ENCODE measurements at places on chromosomes 13 and 19.

DNA sequence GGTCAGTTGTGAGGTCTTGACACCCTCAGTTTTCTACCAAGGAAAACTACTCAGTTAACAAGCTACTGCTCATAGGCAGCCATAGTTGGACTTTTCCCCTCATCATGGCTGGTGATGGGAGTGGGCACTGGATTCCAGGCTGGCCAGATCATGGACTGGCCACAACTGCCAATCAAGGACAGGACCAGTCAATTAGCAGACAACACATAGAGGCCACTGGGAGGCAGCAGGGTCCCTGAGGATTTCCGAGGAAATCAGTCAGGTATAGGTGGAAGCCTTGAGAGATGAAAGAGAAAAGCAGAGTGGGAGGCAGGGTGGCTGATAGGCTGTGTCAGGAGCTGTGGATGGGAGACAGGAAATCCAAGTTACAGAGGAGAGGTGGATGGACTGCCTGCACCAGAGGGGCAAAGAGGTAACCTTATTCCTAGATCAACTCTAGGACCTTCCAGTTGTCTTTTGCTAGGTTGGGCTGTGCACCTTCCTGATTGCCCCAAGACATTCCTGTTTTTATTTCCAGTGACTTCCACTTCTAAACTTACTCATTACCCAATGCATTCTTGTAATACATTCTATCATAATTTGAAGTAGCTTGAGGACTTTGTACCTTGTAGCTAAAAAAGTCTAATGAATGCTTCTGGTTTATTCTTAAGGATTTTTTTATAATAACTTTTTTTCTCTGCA lies 361.8 kb downstream of the KCNRG start:
- DNase-seq = no peak

DNA sequence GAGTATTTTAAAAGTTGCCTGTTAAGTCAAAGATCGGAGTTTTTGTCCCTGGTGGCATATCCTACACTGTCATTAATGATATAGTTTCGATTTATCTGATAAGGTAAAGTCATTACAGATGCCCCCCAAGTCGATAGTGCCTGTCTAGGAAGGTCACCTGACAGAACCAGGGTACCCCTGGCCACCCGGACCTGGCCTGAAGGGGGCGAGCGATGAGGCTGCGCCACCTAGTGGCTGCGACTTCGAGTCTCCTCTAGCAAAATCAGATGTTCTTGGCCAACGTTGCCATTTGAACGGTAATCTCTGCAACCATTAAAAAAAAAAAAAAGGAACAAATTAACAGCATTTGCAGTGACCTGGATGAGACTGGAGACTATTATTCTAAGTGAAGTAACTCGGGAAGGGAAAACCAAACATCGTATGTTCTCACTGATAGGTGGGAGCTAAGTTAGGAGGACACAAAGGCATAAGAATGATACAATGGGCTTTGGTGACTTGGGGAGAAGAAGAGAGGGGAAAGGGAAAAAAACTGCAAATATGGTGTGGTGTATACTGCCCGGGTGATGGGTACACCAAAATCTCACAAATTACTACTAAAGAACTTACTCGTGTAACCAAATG lies 565.1 kb downstream of the LIG4 start:
- DNase-seq = no peak

- no peak for DNase-seq
Measured at GRCh38 chr19:6393983-6394412, 1.0 kb upstream of the GTF2F1 start.

- DNase-seq = no peak
Measured at GRCh38 chr13:97577026-97577425, 143.1 kb downstream of the RAP2A start.

GRCh38 chr13:66543780-66544179 lies 686.4 kb downstream of the PCDH9 start:
- no peak for DNase-seq

- no peak for DNase-seq
Measured at GRCh38 chr19:48844472-48844871, 8.2 kb upstream of the HSD17B14 start.

DNA sequence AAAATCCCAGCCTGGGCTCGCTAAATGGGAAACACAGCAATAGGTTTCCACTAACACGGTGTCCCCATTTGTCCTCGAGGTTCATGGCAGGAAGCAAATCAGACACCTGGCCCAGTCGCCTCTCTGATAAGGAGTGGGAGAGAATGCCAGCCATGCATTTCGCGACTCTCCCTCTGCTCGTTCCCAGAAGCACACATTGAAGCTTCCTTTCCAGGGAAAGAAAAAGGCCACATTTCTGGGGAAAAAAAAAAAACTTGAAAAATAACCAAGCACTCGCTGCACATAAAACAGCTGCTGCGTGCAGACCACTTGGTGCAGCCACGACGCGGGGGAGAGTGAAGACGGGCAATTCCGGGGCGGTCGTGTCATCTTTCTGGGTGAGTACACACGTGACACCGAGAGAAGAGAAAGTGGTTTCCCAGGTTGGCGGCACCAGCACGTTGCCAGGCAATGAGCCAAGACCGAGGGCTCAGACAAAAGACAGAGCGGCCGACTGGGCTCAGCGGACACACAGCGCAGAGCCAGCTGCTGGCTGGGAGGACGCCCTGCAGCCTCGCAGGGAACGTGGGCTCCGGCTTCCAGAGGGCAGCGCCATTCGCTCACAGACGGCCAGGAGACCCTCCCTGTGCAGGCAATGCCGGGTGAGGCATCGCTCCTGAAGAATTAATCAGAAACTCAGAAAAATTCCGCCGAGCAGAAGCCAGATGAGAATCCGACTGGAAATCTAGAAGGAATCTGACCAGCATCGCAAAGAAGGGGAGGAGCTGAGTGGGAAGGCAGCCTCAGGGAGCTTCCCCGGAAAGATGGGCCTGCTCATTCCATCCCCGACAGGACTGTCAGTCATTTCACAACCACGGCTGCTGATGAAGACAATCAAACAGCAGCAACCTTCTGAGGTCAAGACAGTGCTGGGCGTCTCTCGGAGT lies 83.2 kb upstream of the IRS2 start:
- peak; percentile 80 for DNase-seq

DNA sequence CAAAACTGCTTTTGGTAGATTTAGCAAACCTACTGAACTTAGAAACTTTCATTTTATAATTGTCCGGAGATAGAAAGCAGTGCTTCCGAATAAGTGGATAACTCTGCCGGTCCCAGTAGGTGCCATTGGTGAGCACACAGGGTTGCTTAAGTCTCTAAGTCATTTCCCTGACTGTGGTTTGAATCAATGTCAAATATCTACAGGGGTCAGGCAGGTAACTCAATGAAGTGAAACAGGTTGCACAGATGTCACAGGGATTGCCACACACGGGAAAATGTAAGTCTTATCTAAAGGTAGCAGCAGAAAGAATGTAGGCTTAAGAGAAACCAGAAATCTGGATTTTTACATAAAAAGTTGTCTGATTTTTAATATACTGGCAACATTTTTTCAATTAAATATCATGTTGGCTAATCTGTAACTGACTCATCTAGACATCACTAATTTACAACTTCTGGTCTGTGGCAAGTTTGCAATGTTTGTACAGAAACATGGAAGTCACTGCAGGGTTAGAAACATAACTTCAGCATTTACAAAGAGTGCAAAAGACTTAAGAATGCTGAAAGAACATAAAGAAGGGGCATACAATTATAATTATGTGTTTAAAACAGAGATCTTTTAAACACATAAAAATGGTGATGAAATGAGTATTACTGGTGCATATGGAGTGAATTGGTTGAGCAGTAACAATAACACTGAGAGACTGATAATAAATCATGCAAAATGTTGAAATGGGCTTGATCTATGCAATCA lies 14.3 kb upstream of the LRRC63 start:
- DNase-seq = no peak

DNA sequence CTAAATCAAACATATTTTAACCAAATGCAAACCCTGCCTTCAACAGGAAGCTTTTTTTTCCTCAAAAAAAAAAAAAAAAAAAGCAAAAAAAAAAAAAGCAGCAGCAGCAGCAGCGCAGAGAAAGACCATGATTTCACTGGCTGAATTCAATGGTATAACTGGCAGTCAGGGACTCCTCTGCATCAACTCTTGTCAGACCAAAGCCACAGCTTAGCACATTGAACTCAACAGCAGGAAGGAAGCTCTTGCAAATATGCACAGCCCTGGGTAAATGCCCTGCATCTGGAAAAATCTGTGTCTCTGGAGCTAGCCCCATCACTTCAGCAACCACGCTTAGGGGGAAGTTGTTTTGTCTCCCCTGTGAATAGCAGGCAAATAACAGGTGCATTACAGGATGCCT lies 17.6 kb upstream of the DHRS12 start:
- DNase-seq = no peak

GRCh38 chr13:45500492-45501174 lies 35.9 kb downstream of the COG3 start:
- no peak for DNase-seq

- no peak for DNase-seq
Measured at GRCh38 chr13:44474122-44474910, 100.7 kb downstream of the SERP2 start.

DNA sequence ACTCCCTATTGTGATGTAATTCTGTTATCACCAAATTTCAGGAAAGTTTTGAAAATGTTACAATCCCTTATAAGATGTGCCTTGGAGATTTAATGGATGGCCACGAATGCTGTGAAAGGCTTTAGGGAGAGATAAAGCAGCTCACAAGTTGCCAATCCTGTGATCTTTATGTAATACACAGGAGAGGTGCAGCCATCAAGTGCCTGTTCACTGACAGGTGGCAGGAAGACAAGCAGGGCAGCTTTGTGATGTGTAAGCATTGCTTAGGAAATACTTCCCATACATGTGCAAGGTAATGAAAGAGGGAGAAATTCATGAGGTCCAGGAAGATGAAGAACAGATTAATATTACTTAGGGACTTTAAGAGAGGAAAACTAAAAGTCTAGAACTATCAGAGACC lies 628.8 kb downstream of the SLITRK6 start:
- DNase-seq = no peak

GRCh38 chr13:67273001-67273400 lies 42.9 kb upstream of the PCDH9 start:
- no peak for DNase-seq

DNA sequence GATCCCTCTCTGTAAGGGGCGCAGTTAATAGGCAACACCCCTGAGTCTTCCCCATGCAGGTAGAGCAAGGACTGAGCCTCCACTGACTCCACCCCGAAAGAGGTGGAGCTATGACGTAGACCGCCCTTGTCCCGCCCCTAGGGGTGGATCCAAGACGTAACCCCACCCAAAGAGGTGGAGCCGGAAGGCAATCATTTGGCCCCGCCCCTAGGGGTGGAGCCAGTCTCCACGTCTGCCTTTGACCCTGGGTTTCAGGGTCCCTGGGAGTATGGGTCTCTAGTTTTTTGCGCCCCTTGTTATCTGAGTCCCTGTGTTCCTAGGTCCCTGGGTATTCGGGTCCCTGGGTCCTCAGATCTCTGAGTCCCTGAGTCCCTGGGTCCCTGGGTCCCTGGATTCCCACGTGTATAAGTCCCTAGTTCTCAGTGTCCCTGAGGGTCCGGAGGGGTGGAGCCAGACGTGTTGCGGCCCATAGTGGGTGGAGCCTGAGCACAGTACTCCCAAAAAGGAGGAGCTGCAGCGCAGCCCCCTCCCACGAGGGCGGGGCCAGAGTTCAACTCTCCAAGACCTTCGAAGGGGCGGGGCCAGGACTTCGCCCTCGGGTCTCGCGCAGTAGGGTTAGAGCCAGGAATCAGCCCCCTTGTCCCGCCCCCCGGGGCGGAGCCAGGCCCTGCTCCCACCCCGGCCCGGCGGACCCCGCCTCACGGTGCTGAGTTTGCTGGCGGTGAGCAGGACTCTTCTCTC lies 5.3 kb downstream of the DENND1C start:
- DNase-seq = no peak

GRCh38 chr13:95300625-95301182 lies 547 bp downstream of the ABCC4 start:
- DNase-seq = no peak

- no peak for DNase-seq
Measured at GRCh38 chr19:3665681-3666544, 34.4 kb downstream of the PIP5K1C start.

- no peak for DNase-seq
Measured at GRCh38 chr19:13935765-13936510, 2.3 kb downstream of the PODNL1 start.

DNA sequence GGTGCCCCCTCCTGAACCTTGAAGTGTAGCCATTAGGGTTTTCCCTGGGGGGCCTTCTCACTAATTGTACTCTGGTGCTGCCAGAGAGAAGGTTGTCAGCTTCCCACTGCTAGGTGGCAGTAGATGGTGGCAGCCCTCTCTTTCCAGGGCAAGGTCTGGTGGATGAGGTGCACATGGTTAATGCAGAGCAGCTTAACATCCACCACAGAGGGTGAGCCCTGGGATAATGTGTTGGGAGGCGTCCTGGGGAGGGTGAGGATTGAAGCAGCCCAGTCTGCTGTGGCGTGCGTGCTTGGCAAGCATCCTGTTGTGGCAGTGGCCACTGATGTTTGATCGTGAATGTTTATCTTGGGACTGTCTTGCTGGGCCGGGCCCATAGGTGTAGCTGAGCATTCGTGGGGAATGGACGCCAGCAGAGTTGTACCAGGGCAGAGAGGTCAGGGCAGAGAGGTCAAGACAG lies 5.8 kb downstream of the EGLN2 start:
- no peak for DNase-seq

DNA sequence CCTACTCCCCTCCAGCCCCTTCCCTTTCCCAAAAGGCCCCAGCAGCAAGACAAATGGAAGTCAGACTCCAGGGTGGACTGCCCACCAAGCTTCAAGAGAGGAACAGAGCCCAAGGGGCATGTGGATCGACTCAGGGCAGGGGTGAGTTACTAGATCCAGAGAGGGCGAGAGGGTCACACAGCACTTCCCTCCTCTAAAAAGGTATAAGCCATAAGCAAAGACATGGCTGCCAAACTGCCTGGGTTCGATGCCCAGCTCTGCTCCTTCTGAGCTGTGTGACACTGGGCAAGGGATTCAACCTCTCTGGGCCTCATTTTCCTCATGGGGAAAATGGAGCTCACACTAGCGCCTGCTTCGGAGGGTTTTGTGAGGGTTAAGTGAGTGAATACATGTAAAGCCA lies 3.8 kb downstream of the PPP1R14A start:
- no peak for DNase-seq

GRCh38 chr19:18774782-18775444 lies 16.2 kb downstream of the COMP start:
- no peak for DNase-seq

- peak; percentile 10 for DNase-seq
Measured at GRCh38 chr19:30941591-30941990, 407.6 kb downstream of the TSHZ3 start.

DNA sequence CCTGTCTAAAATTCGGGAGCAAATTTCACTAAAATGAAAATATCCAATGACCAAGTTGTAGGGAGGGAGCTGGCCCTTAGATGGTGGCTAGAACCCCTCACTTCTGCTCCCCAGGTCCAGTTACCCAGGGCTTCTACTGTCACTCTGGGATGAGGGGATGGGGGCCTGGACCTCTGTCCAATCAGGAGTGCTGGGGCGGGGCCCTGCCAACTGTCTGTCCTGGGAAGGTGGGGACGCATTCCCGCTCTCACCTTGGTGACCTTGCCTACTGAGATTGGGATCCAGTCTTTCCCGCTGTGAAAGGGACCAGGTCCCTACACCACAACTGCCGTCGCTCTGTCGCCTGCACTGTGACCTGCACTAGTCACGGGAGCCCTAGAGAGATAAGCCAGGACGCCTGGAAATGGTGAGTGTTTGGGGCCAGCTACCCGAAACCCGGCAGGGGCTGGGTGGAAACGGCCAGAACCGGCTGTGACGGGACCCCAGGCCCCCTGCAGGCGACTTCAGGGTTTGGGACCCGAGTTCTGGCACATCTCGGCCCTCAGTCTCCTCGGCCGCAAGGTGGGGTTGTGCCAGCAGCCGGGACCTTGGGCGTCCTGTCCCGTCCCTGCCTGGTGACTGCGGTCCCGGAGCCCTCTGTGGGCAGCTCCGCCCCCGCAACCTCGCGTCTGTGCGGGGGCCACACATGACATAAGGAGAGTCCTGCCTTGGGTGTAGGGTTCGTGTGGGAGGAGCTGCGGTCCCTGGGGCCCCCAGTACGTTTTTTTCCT lies 22.8 kb downstream of the ZNF20 start:
- no peak for DNase-seq
